GM04504 (cell line): ENCODE measurements at places on chromosomes 7 and 10.

DNA sequence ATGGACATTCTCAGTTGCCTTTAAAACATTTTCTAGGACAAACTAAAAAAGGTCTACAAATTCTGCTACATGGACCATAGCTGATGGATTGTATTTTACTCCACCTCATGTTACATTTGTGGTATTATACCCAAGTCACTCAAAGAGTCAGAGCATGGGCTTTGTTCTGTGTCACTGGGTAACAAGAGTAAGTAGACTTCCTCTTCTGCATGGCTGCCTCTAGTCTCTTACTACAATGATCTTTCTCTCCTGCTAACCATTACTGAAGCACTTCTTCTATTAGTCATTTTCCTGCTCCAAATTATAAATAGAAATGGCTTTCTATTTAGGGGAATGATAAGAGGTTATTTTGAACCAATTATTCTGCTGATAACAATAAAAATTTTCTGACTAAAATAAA, 727.4 kb upstream of the NRP1 start:
- DNase-seq = no peak

- no peak for DNase-seq
Observed at GRCh38 chr10:80132299-80133139, at the start of gene PLAC9. Gene PLAC9 (plus strand): TSS chr10:80132730. CDS start chr10:80132763, 33 bp downstream.

- no peak for DNase-seq
Observed at GRCh38 chr7:135147899-135148721, at the start of gene TMEM140. Gene TMEM140 (plus strand): TSS chr7:135148072. CDS start chr7:135164442, 16,370 bp downstream.

- DNase-seq = peak; percentile 60
Observed at GRCh38 chr7:84548366-84549365, 354.1 kb upstream of the SEMA3A start.

- DNase-seq = no peak
Observed at GRCh38 chr10:17474595-17475323, 20.4 kb upstream of the ST8SIA6 start.

GRCh38 chr10:102715880-102716279, 1.4 kb downstream of the SFXN2 start:
- DNase-seq = no peak

- no peak for DNase-seq
Observed at GRCh38 chr10:35387768-35388167, 51.5 kb downstream of the CCNY start.
